Thyroid gland (tissue), 4 donors: ENCODE measurements at places on chromosomes 5 and 9. TPM values are rescaled to one million over a fixed set of nuclear protein-coding genes. Genes with fewer than 3 reads are reported as not detected.

TIMD4 gene
- 2.4 TPM for total RNA-seq

F2R gene
- 27.9 TPM for total RNA-seq

ERCC8 gene
- total RNA-seq: 20.7 TPM

SEMA4D gene
- total RNA-seq: 19.9 TPM

CLIC3 gene
- total RNA-seq: 240 TPM

NME5 gene
- total RNA-seq: 12.1 TPM

ACOT12 gene
- not detected for total RNA-seq

KDM4C gene
- total RNA-seq: 83.6 TPM

MYMK gene
- not detected for total RNA-seq

TOR2A gene
- total RNA-seq: 23.1 TPM

ACTBL2 gene
- total RNA-seq: 0.13 TPM

KLHL9 gene
- 30.8 TPM for total RNA-seq

SLC25A48 gene
- total RNA-seq: not detected

CDC20B gene
- total RNA-seq: not detected

GABRP gene
- total RNA-seq: not detected

SERF1A gene
- total RNA-seq: 25.6 TPM

CCL19 gene
- 8.5 TPM for total RNA-seq

FAM81B gene
- 0.46 TPM for total RNA-seq

PCDHB8 gene
- total RNA-seq: 0.67 TPM

FAXDC2 gene
- 54.0 TPM for total RNA-seq

PCDHGA8 gene
- 5.8 TPM for total RNA-seq

MZB1 gene
- not detected for total RNA-seq

IL4 gene
- total RNA-seq: not detected

THOC3 gene
- 67.8 TPM for total RNA-seq

NKD2 gene
- total RNA-seq: 1.5 TPM

RASEF gene
- 43.9 TPM for total RNA-seq

ADAMTS6 gene
- total RNA-seq: 3.3 TPM

AGXT2 gene
- not detected for total RNA-seq

FCN2 gene
- not detected for total RNA-seq

HAVCR1 gene
- not detected for total RNA-seq

MGAT4B gene
- 98.2 TPM for total RNA-seq

IPO11 gene
- total RNA-seq: 30.4 TPM

IRX4 gene
- total RNA-seq: not detected

RFX3 gene
- total RNA-seq: 16.7 TPM

POU5F2 gene
- total RNA-seq: 4.7 TPM

C7 gene
- total RNA-seq: 240 TPM

DNAJC21 gene
- total RNA-seq: 46.5 TPM

PCDHA6 gene
- 0.29 TPM for total RNA-seq

ORM1 gene
- not detected for total RNA-seq

SLC46A2 gene
- not detected for total RNA-seq

CRHBP gene
- 1.3 TPM for total RNA-seq

DRD1 gene
- not detected for total RNA-seq

MEF2C gene
- total RNA-seq: 51.0 TPM
